Activated CD4-positive, alpha-beta memory T cell treated with anti-CD3 and anti-CD28 coated beads for 36 hours (primary cell): ENCODE measurements at places on chromosomes 6 and 20. TPM values are rescaled to one million over a fixed set of nuclear protein-coding genes. Genes with fewer than 3 reads are reported as not detected.
A peak's percentile ranks its signal among the peaks of the same experiment; 100 is the strongest.

GRCh38 chr20:32437391-32438074, 79.4 kb downstream of the ASXL1 start:
- no peaks in the 10 kb centered on the region for H3K27me3 ChIP-seq
- no peak overlapping the region for H3K27ac ChIP-seq

GRCh38 chr20:14441201-14441600, 103.8 kb upstream of the FLRT3 start:
- no peaks in the 10 kb centered on the region for H3K27me3 ChIP-seq
- DNase-seq, result no peak
- H3K4me1 ChIP-seq, result no peaks in the 10 kb centered on the region
- H3K36me3 ChIP-seq, result no peaks in the 10 kb centered on the region

DNA sequence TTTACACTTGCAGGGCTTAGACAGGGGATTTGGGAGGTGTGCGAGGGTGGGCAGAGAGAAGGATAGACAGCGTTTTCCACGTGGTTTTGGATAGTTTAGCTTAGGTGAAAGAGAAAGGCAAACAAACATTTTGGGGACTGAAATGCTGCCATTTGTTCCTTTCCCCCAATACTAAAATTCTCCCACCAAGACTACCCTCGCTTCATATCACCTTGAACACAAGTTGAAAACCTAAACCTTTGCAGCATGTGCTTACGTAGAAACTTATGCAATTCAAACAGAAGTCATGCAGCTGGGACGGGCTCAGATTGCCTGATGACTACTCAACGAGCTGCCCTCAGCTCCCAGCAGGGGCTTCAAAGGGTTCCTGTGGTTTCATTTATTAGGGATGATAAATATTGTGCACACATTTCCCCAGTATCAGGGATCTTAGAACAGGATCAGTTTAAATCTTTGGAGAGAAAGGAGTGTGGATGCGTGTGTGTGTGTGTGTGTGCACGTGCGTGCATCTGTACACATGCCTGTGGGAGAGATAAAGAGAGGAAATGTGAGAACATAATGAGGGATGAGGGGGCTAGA, 77.3 kb downstream of the SLC22A23 start:
- no peak for DNase-seq
- H3K4me3 ChIP-seq, result no peak overlapping the region
- H3K27ac ChIP-seq, result no peak overlapping the region
- peaks cover 16% of the 10 kb centered on the region for H3K4me1 ChIP-seq
- H3K27me3 ChIP-seq, result no peaks in the 10 kb centered on the region

- no peaks in the 10 kb centered on the region for H3K36me3 ChIP-seq
- no peak overlapping the region for H3K4me3 ChIP-seq
- no peak overlapping the region for H3K27ac ChIP-seq
- no peaks in the 10 kb centered on the region for H3K27me3 ChIP-seq
- no peaks in the 10 kb centered on the region for H3K4me1 ChIP-seq
Observed at GRCh38 chr20:35588397-35588796, 27.2 kb upstream of the SPAG4 start.

- H3K4me3 ChIP-seq, result no peak overlapping the region
- no peaks in the 10 kb centered on the region for H3K36me3 ChIP-seq
- DNase-seq, result no peak
- H3K27ac ChIP-seq, result no peak overlapping the region
Observed at GRCh38 chr6:112269979-112270566, 15.7 kb upstream of the LAMA4 start.

Gene INSM1
- total RNA-seq, result 6.7 TPM

Gene HDGFL1
- total RNA-seq, result not detected

Gene SNRNP48
- 21.1 TPM for total RNA-seq

Gene PRPH2
- not detected for total RNA-seq

Gene HMGCLL1
- not detected for total RNA-seq

Gene GSTA3
- total RNA-seq, result not detected

DNA sequence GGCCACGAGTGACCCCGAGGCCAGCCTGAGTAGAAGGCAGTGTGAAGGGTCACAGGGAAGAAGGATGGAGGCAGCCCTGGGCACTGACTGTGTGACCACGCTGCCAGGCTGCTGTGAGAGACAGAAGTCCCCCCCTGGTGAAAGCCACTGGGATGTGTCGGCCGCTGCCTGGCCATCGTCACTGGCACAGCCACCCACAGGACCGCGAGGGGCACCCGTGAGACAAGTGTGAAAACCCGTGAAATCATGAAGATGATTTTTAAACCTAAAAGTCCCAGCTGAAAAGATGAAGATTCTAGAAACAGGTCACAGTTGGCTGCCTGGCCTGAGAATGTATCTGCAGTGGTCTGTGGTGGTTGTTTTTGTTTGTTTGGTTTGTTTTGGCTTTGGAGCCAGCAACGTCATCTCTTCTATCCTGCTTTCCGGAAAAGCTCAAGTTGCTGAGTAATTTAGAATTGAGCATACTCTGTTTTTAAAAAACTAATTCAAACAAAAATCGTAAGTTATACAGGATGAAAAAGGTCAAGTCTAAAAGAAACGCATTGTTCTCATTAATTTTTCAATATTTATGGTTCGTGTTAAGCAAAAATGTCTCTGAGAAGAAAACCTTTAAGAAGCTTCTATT, 94.7 kb downstream of the HUS1B start:
- H3K36me3 ChIP-seq, result peaks cover 44% of the 10 kb centered on the region
- DNase-seq, result no peak
- no peaks in the 10 kb centered on the region for H3K27me3 ChIP-seq
- peaks cover 50% of the 10 kb centered on the region for H3K4me1 ChIP-seq
- H3K4me3 ChIP-seq, result peak overlapping the region; percentile 55

- H3K4me1 ChIP-seq, result peaks cover 2% of the 10 kb centered on the region
- no peak overlapping the region for H3K4me3 ChIP-seq
- peaks cover 17% of the 10 kb centered on the region for H3K36me3 ChIP-seq
- H3K27me3 ChIP-seq, result peaks cover 59% of the 10 kb centered on the region
Observed at GRCh38 chr6:28742668-28743270, 181.0 kb downstream of the TRIM27 start.

- H3K4me1 ChIP-seq, result no peaks in the 10 kb centered on the region
- H3K27me3 ChIP-seq, result no peaks in the 10 kb centered on the region
- no peak overlapping the region for H3K27ac ChIP-seq
- DNase-seq, result no peak
- H3K36me3 ChIP-seq, result no peaks in the 10 kb centered on the region
Observed at GRCh38 chr20:61903575-61904340, 161.9 kb downstream of the TAF4 start.

Gene FAM50B
- total RNA-seq, result 18.8 TPM

DNA sequence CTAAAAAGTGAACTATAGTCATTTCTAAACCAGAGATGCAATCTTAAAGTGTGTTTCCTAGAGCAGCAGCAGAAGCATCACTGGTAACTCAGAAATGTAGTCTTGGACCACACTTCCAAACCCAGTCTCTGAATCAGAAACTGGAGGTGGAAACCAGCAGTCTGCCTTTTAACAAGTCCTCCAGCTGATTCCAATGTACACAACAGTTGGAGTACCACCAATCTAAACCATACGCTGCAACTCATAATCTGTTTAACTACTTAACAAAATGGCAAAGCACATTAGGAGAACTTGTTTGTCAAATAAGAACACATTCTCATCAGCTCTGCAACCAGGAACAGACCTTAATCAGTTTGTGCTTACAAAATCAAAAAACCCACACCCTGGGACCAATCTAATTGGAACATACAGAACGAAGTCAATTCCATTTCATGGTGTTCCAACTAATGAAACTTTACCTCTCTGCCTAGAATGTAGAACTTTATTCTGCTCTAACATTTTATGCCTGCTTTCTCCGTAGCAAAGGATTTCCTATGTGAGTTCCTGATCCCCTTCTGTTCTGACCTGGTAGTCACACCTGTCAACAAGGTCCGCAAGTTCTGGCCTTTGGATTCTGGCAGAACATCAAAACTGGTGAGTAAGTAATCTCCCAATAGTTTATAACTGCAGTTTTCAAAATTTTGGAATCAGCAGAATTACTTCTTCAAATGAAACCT, 390.4 kb downstream of the HTR1B start:
- H3K4me3 ChIP-seq, result no peak overlapping the region
- H3K27ac ChIP-seq, result no peak overlapping the region
- no peaks in the 10 kb centered on the region for H3K4me1 ChIP-seq
- H3K36me3 ChIP-seq, result no peaks in the 10 kb centered on the region
- H3K27me3 ChIP-seq, result no peaks in the 10 kb centered on the region
- DNase-seq, result no peak

Gene CRISP3
- not detected for total RNA-seq

- peaks cover under 1% of the 10 kb centered on the region for H3K36me3 ChIP-seq
- peaks cover 79% of the 10 kb centered on the region for H3K4me1 ChIP-seq
- peak; percentile 87 for DNase-seq
Observed at GRCh38 chr6:42045538-42046460, 4.5 kb upstream of the TAF8 start.

DNA sequence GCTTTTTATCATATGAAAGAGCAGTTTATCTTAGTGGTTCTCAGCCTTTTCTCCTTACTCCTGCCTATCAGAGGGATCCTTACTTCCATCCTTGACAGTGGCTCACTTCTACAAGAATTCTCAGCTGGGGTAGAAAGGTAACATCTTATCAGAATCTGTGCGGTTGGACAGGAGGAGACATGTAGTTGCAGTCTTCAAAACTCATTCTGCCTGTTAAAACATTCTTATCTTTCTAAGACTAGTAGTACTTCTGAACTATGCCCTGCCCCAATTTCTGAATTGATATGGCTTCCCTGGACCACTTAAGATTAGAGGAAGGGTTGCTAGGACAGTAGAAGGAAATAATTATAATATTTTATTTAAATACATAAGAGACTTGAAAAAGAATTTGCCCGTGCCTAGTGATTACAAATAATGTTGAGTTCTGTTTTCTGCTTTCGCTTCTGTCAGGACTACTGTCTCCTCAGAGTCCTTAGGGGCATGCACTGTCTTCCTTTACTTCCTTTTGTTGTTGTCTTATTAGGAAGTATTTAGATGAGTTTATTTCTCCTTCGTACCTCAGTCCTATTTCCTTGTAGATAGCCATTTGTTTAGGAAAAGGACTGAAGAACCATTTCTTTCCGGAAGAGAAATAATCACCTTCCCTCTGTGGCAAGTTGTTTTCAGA, 24.9 kb downstream of the BLTP3A start:
- DNase-seq, result no peak
- H3K4me1 ChIP-seq, result peaks cover 10% of the 10 kb centered on the region
- H3K36me3 ChIP-seq, result no peaks in the 10 kb centered on the region
- no peaks in the 10 kb centered on the region for H3K27me3 ChIP-seq
- no peak overlapping the region for H3K27ac ChIP-seq
- no peak overlapping the region for H3K4me3 ChIP-seq

DNA sequence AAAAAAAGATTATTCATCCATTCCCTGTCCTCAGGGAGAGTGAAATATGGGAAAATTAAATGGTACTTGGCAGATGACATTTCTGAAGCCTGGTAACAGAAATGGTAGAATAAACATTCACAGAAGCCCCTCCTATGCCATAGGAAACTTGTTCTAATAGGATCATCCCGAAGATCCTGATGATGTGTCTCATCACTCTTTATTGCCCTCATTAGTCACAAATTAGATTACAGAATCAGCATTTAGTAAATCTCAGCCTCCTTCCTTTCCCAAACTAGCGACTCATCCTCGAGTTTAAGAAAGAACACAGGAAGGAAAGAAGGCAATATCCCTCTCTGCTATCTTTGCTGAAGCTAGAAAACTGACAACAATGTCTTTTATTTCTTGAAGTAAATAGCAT, 154.4 kb downstream of the TMEM200A start:
- no peaks in the 10 kb centered on the region for H3K27me3 ChIP-seq
- peaks cover 41% of the 10 kb centered on the region for H3K4me1 ChIP-seq
- H3K4me3 ChIP-seq, result no peak overlapping the region
- no peak overlapping the region for H3K27ac ChIP-seq
- no peaks in the 10 kb centered on the region for H3K36me3 ChIP-seq
- DNase-seq, result no peak

DNA sequence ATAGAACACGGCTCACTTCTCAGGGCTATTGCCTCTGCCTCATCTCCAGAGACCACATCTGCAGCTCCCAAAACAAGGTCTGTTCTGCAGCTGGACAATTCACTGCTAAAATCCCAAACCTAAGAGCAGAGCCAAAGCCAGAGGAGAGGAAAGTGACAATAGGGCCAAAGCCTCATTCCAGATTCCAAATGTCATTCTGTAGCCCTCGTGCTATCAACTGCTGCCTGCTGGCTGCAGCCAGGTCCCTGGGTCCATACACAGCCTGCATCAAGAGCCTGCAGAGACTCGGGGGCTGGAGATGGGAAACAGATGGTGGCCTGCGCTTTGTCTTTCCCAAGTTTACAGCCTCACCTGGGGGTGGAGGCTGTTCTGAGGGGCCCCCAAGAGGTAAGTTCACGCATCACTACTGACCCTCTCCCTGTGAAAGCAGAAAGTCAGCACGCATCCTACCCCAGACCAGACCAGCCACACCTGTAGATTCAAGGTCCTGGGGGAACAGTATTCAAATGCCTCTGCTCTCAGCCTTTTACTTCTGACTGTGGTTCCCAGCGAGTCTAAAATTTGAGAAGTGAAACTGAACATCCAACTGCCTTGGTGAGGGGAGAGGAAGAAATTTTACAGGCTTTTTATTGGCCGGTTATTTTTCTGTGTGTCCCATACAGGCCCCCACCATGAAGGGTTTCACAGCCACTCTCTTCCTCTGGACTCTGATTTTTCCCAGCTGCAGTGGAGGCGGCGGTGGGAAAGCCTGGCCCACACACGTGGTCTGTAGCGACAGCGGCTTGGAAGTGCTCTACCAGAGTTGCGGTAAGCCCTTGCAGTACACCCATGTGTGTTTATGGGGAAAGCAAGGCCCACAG, at the start of gene LY86:
TSS of gene LY86 (plus strand) at position 657 of the 860 bp plus-strand sequence. CDS start at position 672, 15 bp downstream.
- H3K4me1 ChIP-seq, result peaks cover 49% of the 10 kb centered on the region
- peak within 1 kb of the TSS; percentile 49 for H3K4me3 ChIP-seq
- H3K36me3 ChIP-seq, result peaks cover 4% of the 10 kb centered on the region
- H3K27ac ChIP-seq, result peak within 1 kb of the TSS; percentile 25

DNA sequence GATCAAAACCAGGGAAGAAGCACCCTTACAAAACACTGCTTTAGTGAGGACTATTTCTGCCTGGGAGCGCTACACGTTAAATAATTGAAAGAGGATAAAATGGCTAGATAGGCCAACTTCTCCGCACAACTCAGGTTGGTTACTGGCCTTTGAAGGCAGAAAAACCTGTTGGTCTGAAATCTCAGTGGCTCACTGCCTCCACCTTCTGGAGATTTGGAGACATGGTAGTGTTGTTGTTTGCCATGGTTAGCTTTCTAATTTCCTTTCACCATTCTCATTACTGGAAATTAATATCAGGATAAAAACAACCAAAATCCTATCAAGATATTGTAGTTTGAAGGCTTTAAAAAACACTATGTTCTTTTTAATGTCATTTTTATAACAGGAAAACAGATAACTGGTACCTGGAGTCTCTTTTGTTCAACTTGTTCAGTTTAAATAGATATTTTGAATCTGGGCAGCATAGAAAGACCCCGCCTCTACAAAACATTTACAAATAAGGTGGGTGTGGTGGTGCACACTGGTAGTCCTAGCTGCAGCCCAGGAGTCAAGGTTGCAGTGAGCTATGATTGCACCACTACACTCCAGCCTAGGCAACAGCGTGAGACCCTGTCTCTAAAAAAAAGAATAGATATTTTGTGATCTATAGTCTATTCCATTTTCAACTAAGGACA, 27.5 kb upstream of the BCLAF1 start:
- H3K4me3 ChIP-seq, result no peak overlapping the region
- no peaks in the 10 kb centered on the region for H3K27me3 ChIP-seq
- H3K4me1 ChIP-seq, result no peaks in the 10 kb centered on the region
- DNase-seq, result peak; percentile 69

Gene UNC5CL
- total RNA-seq, result 2.5 TPM

- peaks cover 9% of the 10 kb centered on the region for H3K36me3 ChIP-seq
- no peak overlapping the region for H3K4me3 ChIP-seq
- no peak for DNase-seq
- no peaks in the 10 kb centered on the region for H3K27me3 ChIP-seq
- H3K27ac ChIP-seq, result no peak overlapping the region
Observed at GRCh38 chr6:75288023-75288422, 3.4 kb upstream of the TMEM30A start.

Gene SEMG1
- total RNA-seq, result not detected

Gene MYCT1
- total RNA-seq, result not detected

Gene GINS1
- 31.5 TPM for total RNA-seq
